ENCODE measurements at places on chromosomes 13 and 19. TPM values are rescaled to one million over a fixed set of nuclear protein-coding genes. Genes with fewer than 3 reads are reported as not detected.

The NUMBL gene
- 51.7 TPM for total RNA-seq

The ZNF729 gene
- not detected for total RNA-seq

The MAST1 gene
- total RNA-seq, result not detected

DNA sequence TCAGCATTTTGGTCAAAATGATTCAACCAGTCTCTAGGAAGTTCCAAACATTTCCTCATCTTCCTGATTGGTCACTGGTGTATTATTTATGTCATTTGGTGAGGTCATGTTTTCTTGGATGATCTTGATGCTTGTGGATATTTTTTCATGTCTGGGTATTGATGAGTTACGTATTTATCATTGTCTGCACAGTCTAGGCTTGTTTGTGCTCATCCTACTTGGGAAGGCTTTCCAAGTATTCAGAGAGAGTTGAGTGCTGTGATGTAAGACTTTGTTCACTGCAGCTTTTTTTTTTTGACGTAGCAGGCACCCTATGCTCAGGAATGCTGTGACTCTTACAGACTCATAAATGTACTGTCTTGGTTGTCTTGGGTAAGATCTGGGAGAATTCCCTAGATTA, 509.5 kb downstream of the SLITRK1 start:
- no peak overlapping the region for H3K27ac ChIP-seq
- no peaks in the 10 kb centered on the region for H3K4me1 ChIP-seq
- H3K36me3 ChIP-seq, result no peaks in the 10 kb centered on the region
- no peak overlapping the region for H3K4me3 ChIP-seq
- no peak for DNase-seq
- no peaks in the 10 kb centered on the region for H3K27me3 ChIP-seq

DNA sequence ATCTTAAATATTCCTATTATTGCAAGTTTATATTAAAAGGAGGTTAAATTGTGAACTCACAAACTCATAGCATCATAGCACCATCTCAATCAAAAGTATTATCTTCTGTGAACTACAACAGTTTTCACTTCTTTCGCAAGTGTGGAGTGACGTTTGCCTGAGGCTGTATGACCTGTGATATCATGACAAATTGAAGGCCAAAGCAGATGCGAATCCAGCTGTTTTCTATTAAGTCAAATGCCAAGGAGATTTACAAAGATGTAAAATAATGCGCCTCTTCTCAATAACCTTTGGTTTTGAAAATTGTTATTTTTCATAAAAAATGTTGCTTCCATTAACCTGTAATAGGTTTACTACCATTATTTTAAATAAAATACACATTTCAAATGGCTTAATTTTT, 7.6 kb upstream of the PEG3 start:
- no peaks in the 10 kb centered on the region for H3K27me3 ChIP-seq
- no peaks in the 10 kb centered on the region for H3K36me3 ChIP-seq
- no peak for DNase-seq
- H3K4me1 ChIP-seq, result no peaks in the 10 kb centered on the region
- no peak overlapping the region for H3K4me3 ChIP-seq

DNA sequence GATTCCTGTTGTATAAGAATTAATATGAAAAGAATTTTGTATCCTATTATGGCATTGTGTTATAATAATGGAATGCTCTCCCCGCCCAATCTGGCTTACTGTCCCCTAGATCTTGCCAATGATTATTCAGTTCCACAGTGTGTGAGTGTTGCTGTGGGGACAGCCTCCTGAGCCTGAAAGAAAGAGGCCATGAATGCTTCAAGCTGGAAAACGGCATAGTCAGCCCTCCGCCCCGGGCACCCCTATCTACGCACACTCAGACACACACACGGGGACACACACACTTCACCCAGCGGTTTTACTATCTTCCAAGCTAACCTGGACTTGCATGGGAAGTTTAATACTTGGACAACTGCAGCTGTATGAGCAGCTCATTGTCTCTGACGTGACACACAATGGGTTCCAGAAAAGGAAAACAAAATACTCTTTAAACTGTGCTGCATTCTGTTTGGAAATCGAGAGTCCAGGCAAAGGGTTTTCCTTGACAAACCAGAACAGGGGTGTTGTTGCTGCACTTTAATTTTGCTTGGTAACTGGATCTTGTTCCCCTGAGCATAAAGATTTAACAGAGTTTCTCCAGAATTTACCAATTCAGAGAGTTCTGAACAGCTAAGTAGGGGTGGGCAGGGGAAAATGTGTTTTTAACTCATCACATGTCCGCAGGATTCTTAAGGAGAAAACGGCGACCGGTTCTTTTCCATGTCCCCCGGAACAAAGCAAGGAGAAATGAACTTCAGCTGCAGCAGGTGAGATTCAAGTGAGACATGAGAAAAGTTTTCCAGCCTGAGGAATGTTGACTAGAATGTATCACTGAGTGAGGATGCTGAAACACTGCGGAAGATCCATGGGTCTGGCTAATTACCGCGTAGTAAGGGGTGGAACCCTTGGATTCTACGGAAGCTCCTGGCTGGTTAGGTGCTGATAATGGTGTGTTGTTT, 472.9 kb downstream of the FOXO1 start:
- H3K4me1 ChIP-seq, result no peaks in the 10 kb centered on the region
- H3K27ac ChIP-seq, result peak overlapping the region; percentile 97
- no peaks in the 10 kb centered on the region for H3K27me3 ChIP-seq
- H3K4me3 ChIP-seq, result no peak overlapping the region

DNA sequence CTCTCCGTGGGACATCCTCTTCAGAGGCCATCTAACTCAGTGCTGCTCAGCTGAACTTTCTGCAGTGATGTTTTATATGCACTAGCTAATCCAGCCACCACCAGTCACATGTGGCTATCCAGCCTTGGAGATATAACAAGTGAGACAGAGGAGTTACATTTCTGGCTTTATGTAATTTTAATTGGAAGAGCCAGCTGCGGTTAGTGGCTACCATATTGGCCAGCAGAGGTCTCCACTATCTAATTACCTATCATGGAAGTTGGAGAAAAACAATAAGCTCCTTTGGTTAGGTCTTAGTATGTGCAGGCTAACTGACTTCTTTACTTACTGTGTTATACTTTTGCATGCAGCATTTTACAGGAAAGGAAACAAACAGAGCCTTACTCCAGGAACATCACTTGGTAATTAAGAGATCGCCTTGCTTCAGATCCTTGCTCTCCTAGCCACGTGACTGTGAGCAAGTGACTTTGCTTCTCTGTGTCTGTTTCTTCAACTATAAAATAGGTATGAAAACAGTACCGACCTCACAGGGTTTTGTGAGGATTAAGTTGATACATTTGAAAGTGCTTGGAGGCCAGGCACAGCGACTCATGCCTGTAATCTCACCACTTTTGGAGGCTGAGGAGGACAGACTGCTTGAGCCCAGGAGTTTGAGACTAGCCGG, 1.6 kb upstream of the KLK10 start:
- H3K4me3 ChIP-seq, result no peak overlapping the region
- DNase-seq, result peak; percentile 7
- H3K27ac ChIP-seq, result no peak overlapping the region
- H3K27me3 ChIP-seq, result no peaks in the 10 kb centered on the region
- H3K36me3 ChIP-seq, result no peaks in the 10 kb centered on the region
- no peaks in the 10 kb centered on the region for H3K4me1 ChIP-seq

GRCh38 chr19:39497701-39497995, 1.1 kb upstream of the DLL3 start:
- no peak for DNase-seq
- H3K4me1 ChIP-seq, result no peaks in the 10 kb centered on the region
- H3K4me3 ChIP-seq, result no peak overlapping the region
- no peaks in the 10 kb centered on the region for H3K36me3 ChIP-seq

DNA sequence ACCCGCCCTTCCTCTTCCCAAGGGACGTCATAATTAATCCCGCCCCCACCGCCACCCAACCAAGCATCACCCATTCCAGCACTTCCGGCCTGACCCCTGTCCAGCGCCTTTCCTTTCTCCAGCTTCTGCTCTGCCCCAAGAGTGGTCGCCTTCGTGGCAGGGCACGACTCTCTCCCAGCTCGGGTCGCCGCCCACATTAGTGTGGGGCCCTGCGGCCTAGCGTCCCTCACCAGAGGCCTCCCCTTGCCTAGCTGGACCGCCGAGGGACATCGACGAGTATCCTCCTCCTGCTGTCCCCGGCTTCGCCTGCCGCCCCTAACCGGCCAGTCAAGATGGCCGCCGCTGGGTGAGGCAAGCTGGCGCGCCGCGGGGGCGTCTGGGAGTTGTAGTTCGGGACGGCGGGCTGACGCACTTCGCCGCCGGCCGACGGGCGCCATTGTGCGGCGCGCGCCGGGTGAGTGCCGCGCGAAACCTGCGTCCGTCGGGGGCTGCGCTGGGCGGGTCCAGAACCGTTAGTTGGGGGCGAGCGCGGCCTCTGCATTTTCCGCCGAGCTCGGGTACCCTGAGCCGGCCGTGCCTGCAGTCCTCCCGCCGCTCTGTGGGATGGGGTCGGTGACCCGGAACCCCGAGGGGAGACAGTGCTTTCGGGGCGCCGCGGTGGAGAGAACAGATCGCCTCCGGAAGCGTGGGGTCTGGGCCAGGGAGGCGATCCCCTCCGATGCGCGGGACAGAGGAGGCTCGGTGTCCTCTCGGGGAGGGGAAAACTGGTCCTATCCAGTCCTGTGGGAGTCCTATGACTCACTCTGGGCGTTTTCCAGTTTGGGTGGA, at the start of gene ZNF274:
Gene ZNF274, plus strand, starts transcription at position 73 of the 828 bp plus-strand sequence. CDS start 905 bp downstream, outside the sequence.
- peak; percentile 96 for DNase-seq
- peak within 1 kb of the TSS; percentile 74 for H3K4me3 ChIP-seq
- H3K27me3 ChIP-seq, result no peaks in the 10 kb centered on the region
- no peaks in the 10 kb centered on the region for H3K4me1 ChIP-seq

- no peak overlapping the region for H3K27ac ChIP-seq
- no peak for DNase-seq
- H3K4me3 ChIP-seq, result no peak overlapping the region
- no peaks in the 10 kb centered on the region for H3K36me3 ChIP-seq
- H3K4me1 ChIP-seq, result no peaks in the 10 kb centered on the region
Measured at GRCh38 chr19:35519291-35519690, 5.8 kb upstream of the DMKN start.

DNA sequence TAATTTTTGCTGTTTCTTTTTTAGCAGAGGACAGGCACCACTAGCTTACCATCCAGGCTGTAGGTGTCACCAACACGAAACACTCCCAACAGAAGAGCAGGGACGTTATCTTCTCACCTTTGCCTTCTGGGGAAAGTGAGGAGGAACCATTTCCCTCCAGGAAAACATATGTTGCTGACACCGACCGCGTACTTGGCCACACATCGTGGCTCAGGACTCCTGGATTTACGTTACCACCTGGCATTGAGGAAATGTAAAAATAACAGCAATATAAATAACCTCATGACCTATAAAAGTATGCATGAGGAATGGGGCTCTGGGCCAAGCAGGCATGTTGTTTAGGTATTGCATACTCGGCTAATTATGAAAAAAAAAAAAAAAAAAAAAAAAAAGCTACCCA, 525.1 kb downstream of the MYO16 start:
- H3K4me1 ChIP-seq, result peaks cover 3% of the 10 kb centered on the region
- H3K27me3 ChIP-seq, result no peaks in the 10 kb centered on the region
- H3K36me3 ChIP-seq, result no peaks in the 10 kb centered on the region
- no peak overlapping the region for H3K27ac ChIP-seq
- H3K4me3 ChIP-seq, result no peak overlapping the region

DNA sequence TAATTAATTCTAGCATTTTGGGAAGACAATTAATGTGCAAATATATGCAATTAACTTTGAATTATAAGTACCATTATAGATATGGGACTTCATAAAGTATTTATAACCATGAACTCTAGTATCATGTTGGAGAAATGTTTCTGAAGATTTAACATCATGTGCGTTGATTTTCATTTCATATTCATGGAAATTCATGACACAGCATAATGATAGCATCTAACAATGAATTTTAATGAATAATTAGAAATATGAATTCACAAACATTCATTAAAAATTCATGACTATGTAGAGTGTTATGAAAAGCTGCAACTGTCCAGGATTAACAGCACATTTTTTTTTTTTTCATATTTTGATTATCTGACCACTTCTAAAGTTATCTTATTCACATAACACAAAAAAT, 70.1 kb upstream of the KLHL1 start:
- no peak for DNase-seq
- H3K27me3 ChIP-seq, result no peaks in the 10 kb centered on the region
- H3K4me1 ChIP-seq, result no peaks in the 10 kb centered on the region
- no peaks in the 10 kb centered on the region for H3K36me3 ChIP-seq
- H3K4me3 ChIP-seq, result no peak overlapping the region
- no peak overlapping the region for H3K27ac ChIP-seq

- H3K4me3 ChIP-seq, result no peak overlapping the region
- H3K27ac ChIP-seq, result no peak overlapping the region
- H3K36me3 ChIP-seq, result no peaks in the 10 kb centered on the region
- no peaks in the 10 kb centered on the region for H3K27me3 ChIP-seq
- no peaks in the 10 kb centered on the region for H3K4me1 ChIP-seq
Measured at GRCh38 chr13:44040070-44040817, 160.5 kb downstream of the LACC1 start.

DNA sequence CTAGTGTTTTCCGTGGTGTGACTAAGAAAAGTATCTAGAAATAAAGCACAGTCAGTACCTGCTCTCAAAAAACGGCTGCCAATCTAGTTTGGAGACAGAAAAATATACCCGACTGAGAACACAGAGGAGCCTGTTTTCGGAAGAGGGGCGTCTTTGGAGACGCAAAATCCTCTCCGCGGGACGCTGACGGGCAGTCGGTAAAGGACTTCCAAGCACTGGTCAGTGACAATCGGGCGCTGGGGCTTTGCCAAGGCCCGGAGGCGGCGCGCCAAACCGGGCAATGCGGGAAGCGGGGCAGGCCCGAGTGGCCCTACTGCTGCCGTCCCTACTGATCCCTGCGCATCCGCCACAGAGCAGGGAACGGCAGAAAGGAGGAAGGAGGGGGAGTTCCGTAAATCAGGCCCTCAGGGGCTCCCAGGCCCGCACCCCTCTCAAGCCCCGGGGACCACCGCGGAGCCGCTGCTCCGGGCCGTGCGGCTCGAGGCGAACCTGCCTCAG, 588 bp upstream of the DPY19L3 start:
- H3K4me3 ChIP-seq, result peak overlapping the region; percentile 82
- no peaks in the 10 kb centered on the region for H3K36me3 ChIP-seq
- no peaks in the 10 kb centered on the region for H3K27me3 ChIP-seq
- peak; percentile 91 for DNase-seq

DNA sequence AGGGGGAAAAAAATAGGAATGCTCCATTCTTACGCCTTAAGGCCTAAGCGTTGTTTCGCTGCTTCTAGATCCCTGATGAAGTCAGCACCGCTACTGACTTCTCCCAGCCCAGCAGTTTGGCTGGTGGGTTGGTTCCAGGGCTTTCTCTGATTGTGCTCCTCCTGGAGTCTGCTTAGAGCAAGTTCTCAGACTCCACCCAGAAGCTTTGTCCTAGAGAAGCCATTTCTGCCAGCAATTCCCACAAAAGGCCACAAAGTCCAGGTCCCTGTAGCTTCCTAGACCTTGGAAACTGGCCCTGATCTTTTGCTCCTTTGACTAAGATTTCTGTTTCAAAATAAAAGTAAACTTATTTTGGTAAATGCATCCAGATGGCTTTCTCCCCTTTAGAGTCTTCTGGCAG, 65.4 kb downstream of the KCTD12 start:
- no peak for DNase-seq
- H3K27ac ChIP-seq, result no peak overlapping the region
- H3K36me3 ChIP-seq, result no peaks in the 10 kb centered on the region
- H3K27me3 ChIP-seq, result no peaks in the 10 kb centered on the region

- no peaks in the 10 kb centered on the region for H3K36me3 ChIP-seq
- H3K27ac ChIP-seq, result peak overlapping the region; percentile 31
- H3K4me1 ChIP-seq, result no peaks in the 10 kb centered on the region
- H3K4me3 ChIP-seq, result peak overlapping the region; percentile 64
- no peak for DNase-seq
Measured at GRCh38 chr19:1513499-1514294, 878 bp upstream of the ADAMTSL5 start.

GRCh38 chr13:43230989-43231388, 207.6 kb downstream of the DNAJC15 start:
- H3K36me3 ChIP-seq, result no peaks in the 10 kb centered on the region
- no peak overlapping the region for H3K27ac ChIP-seq
- H3K27me3 ChIP-seq, result no peaks in the 10 kb centered on the region
- H3K4me3 ChIP-seq, result no peak overlapping the region
- no peaks in the 10 kb centered on the region for H3K4me1 ChIP-seq

- H3K36me3 ChIP-seq, result no peaks in the 10 kb centered on the region
- peak overlapping the region; percentile 20 for H3K27ac ChIP-seq
Measured at GRCh38 chr13:110869231-110869804, 45.6 kb downstream of the ANKRD10 start.

Data from aorta (tissue), 5 donors.